ENCODE measurements at places on chromosomes 16 and 17. TPM values are rescaled to one million over a fixed set of nuclear protein-coding genes. Genes with fewer than 3 reads are reported as not detected.
A peak's percentile ranks its signal among the peaks of the same experiment; 100 is the strongest.

- no peak overlapping the region for H3K27ac ChIP-seq
- H3K27me3 ChIP-seq: no peaks in the 10 kb centered on the region
- no peaks in the 10 kb centered on the region for H3K36me3 ChIP-seq
Measured at GRCh38 chr17:65191811-65192740, 54.9 kb downstream of the RGS9 start.

DNA sequence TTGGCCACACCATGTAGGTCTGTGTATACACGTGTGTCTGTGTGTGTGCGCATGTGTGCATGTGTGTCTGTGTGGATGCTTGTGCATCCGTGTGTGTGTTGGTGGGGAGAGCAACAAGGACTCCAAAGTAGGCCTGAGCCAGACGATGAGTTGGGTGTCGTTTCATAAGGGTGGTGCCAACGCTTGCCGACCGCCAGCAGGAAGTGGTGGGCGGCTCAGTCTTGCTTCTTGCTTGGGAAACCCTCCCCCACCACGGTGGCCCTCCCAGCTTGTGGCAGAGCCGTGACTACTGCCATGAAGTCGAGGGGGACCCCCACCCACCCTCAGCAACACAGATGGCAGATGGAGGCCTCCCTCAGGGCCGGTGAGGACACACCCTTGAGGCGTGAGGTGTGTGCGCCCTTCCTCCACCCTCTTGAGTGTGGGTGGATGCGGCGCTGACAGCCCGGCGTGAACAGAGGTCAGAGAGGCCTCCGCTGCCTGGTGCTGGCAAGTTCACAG, 17.5 kb downstream of the SBK1 start:
- no peak for DNase-seq
- H3K4me1 ChIP-seq: no peaks in the 10 kb centered on the region
- no peak overlapping the region for H3K4me3 ChIP-seq

- no peak overlapping the region for H3K4me3 ChIP-seq
- no peaks in the 10 kb centered on the region for H3K36me3 ChIP-seq
- no peak overlapping the region for H3K27ac ChIP-seq
Measured at GRCh38 chr16:80125677-80126076, 415.1 kb upstream of the DYNLRB2 start.

- H3K27ac ChIP-seq: no peak overlapping the region
- H3K4me1 ChIP-seq: peaks cover 12% of the 10 kb centered on the region
- no peaks in the 10 kb centered on the region for H3K27me3 ChIP-seq
- no peaks in the 10 kb centered on the region for H3K36me3 ChIP-seq
Measured at GRCh38 chr17:78892520-78892919, 10.5 kb downstream of the CEP295NL start.

GRCh38 chr16:4071686-4072561, 44.3 kb downstream of the ADCY9 start:
- no peaks in the 10 kb centered on the region for H3K4me1 ChIP-seq
- no peaks in the 10 kb centered on the region for H3K27me3 ChIP-seq
- H3K36me3 ChIP-seq: no peaks in the 10 kb centered on the region
- no peak overlapping the region for H3K27ac ChIP-seq

DNA sequence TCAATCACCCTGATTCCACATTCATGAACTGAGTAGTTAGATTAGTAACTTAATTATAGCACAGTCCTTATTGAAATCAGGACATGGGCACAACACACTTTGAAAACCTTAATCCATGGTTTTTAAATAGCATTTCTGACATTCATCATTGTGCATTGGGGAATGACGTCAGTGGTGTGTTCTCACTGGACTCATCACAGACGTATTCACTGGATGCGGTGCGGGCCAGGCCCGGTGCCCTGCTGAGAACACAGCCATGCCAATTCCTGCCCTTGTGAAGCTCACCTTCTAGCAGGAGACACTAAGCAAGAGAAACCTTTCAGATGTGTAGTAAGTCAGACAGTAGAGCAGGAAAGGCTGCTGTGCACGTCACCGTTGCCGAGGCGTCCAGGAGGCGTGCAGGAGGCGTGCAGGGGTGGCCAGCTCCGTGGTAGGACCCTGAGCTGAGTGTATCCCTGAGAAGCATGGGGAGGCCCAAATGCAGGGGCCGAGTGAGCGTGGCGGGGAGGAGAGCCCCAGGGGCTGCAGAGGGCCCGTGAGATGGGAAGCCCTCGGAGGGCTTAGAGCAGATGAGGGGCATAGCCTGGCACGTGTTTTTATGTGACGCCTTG, 12.9 kb downstream of the BANP start:
- H3K4me3 ChIP-seq: no peak overlapping the region
- peaks cover 18% of the 10 kb centered on the region for H3K4me1 ChIP-seq
- no peaks in the 10 kb centered on the region for H3K27me3 ChIP-seq
- no peak overlapping the region for H3K27ac ChIP-seq
- H3K36me3 ChIP-seq: no peaks in the 10 kb centered on the region
- no peak for DNase-seq

DNA sequence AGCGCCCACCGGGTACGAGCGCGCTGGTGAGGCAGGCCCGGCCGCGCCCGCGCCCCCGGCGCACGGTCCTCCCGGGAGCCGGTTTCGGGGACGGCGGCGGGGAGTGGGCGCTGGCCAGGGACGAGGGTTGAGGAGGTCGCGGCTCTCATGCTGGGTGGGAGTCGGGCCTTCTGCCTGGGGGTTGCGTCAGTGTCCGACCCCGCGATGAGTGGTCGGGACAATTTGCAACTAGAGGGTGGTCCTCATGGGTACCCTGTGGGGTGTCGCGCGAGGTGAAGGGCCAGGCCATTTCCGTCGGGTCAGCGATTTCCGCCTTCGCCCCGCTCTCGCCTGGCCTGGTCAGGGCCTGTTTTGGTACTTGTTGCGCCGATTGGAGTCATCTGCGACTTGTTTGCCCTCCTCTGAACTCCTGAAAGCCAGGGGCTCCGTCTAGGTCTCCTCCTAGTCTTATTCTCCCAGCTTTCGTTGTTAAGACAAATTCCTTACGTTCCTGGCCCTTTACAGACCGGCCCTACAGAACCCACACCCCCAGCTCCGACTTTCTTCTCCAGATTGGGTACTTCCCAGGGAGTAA, 14.9 kb downstream of the NAA60 start:
- no peaks in the 10 kb centered on the region for H3K27me3 ChIP-seq
- H3K27ac ChIP-seq: peak overlapping the region; percentile 93
- H3K4me3 ChIP-seq: peak overlapping the region; percentile 72
- no peaks in the 10 kb centered on the region for H3K36me3 ChIP-seq

The ZPBP2 gene
- total RNA-seq: not detected

The PFAS gene
- total RNA-seq: 9.9 TPM

The CA4 gene
- total RNA-seq: 6.2 TPM

The FNDC8 gene
- not detected for total RNA-seq

The KRT20 gene
- not detected for total RNA-seq
